DND-41 (cell line): ENCODE measurements at places on chromosomes 4 and X.

- no peak for DNase-seq
Observed at GRCh38 chr4:56130606-56131155, 181.9 kb downstream of the CEP135 start.

GRCh38 chrX:133985164-133985966 is at the start of gene GPC3:
TSS of gene GPC3 (minus strand) at chrX:133985594.
- DNase-seq = peak; percentile 65

- DNase-seq = no peak
Observed at GRCh38 chr4:46667790-46668189, 241.3 kb downstream of the COX7B2 start.

GRCh38 chr4:77269505-77269904 is 112.5 kb downstream of the CCNG2 start:
- no peak for DNase-seq

GRCh38 chr4:94653984-94654609 is 103.7 kb upstream of the BMPR1B start:
- DNase-seq = no peak

GRCh38 chrX:99242001-99242400 is 1168.1 kb downstream of the PCDH19 start:
- DNase-seq = no peak

DNA sequence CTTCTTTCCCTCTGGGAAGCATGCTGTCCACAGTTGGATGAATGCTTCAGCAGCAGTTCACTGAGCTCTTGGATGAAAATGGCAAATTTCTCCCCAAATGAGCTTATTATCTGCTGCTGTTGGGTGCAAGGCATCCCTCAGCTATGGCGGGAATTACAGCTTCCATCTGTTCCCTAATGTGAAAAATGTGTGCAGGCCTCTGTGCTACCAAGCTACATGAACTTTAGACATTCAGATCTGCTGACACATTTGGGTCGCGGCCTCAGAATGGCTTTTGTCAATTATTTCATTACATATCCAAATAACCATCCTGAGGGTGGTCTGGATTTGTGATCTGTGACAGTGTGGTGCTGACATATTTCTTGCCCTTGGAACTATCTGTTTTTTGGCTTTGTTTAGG is 119.5 kb upstream of the SCML1 start:
- no peak for DNase-seq

DNA sequence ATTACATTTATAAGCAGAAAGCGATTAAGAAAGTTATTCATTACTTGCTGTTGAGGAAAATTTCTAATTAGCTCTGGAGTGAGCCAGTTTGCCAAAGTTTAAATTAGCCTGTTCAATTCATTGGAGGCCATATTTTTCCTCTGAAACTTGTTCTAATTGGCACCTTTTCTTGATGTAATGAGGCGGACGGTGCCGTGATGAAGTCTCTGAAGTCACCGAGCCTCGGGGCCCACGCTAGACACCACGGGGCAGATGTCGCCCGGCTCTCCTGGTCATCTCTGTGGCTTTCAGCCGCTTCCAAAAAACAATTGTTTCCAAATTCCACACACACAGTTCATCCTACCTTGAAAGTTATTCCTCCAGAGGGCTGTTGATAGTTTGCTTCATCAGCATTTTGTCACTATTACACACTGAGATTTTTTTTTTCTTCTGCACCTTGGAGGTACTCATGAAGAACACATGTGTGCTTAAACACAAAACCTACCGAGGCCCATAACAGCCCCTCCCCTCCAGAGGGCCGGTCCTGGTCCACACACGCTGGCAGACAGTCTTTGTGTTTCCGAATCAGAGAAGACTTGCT is 3.9 kb upstream of the CTAG2 start:
- no peak for DNase-seq

GRCh38 chrX:155841232-155841631 is 39.9 kb upstream of the VAMP7 start:
- DNase-seq = no peak

GRCh38 chrX:23003116-23003515 is 3.4 kb downstream of the DDX53 start:
- no peak for DNase-seq

DNA sequence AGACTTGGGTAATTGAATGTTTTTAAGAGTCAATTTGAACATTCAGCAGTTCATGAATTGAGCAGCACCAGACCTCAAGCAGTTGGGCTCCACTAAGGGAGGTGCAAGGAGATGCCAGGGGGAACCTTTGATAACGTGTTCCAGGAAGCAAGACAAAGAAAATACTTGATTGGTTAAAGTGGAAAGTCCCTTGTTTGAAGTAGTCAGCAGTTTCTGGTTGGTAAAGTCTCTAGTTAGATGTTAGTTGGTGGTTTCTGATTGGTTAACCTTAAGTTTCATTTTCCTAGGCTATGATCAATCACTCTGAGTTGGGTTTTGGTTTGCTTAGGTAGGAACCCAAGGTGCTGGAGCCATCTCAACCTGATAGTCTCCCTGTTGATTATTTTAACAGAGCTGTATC is 4.0 kb downstream of the HERC6 start:
- no peak for DNase-seq

DNA sequence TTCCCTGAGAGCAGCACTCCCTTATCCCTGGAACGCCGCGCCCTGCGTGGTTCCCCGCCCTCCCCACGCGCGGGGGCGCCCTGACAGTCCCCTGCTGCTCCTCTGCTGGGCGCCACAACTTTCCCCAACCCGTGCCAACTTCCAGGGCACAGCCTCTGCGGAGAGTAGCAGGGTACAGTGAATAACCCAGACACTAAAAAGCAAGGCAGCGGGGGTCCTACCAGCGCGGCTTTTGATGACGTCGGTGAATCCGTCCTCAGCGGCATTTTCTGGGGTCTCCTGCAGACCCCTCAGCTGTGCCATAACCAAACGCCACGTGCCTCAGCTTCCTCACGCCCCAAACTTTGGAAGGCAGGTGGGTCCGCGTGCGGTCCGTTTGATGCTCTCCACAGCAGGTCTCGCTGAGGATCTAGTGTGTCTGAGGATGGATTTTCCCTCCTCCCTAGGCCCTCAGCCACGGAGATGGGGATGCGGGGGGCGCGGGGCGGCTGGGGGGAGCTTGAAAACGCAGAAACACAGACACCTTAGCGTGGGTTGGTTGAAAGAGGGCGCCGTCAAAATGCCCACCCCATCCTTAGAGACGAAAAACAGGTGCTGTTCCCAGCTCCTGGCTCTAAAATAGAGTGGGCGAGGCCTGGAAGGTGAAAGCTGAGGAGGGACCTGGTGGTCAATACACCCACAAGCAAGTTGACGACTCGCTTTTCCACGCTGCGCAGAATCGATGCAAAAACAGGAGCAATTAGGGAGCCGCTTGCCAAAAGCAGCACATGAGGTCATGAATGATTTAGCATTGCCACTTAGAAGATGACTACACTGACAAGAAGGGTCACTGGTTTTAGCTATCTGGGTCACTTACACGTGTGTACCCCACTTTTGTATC is 405.6 kb downstream of the FAM47A start:
- no peak for DNase-seq

- DNase-seq = no peak
Observed at GRCh38 chr4:76892601-76893000, 5.3 kb downstream of the SOWAHB start.

- no peak for DNase-seq
Observed at GRCh38 chrX:2332252-2332651, 168.5 kb downstream of the DHRSX start.

DNA sequence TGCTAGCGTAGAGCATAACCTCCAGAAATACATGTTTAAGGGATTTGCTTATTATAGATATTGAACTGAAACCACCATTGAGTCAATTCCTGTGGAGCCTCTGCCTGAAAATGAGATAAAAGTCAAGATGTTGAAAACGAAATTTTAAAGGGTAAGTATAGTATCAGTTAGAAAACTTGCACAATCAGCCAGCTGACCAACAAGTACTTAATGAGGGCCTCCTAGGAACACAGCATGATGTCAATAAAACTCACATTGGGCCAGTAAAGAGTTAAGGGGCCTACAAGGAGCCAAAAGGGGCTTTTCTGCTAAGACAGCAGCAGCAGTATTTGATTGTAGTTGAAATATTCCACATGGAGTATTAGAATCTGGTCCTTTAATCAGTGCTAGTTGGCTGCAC is 314.1 kb upstream of the PPARGC1A start:
- no peak for DNase-seq

- DNase-seq = no peak
Observed at GRCh38 chrX:26586570-26586969, 370.6 kb downstream of the MAGEB5 start.

DNA sequence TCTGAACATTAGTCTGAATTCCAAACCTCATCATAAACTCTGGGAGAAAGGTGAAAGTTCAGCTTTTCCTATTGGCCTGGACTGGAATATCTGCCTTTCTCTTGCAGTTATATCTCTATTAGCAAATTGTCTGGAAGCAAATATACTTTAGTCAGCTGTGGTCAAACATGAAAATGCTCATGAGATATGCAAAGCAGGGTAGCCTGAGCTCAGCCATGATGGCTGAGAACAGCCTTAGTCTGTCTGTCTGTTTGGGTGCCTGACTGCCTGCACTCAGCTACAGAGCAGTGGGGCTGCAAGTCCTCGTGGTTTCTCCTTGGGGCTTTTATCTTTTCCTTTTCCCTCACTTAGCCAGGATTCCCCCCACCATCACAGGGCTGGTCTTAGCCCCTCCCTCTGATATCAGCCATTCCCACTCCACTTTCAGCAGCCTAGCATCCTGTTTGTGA is 19.5 kb upstream of the PGRMC2 start:
- peak; percentile 7 for DNase-seq

DNA sequence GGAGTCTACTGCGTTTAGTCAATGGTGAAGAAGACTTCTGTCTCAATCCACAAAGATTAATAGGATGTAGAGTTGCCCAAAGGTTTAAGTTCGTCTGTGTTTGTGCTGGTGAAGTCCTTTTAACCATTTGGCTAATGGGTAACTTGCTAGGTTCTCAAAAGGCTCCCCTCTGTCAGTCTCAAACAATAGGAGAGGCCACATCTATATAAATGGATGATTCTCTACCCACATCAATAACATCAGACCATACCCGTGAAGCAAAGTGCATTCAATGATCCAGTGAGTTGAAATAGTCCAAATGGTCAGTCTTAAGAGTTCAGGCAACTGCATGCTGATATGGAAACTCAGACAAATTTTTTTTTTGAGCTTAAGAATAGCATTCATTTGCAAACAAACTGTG is 28.1 kb downstream of the RS1 start:
- no peak for DNase-seq

GRCh38 chr4:77800077-77800476 is 19.1 kb downstream of the CNOT6L start:
- DNase-seq = no peak

- DNase-seq = no peak
Observed at GRCh38 chr4:189084671-189085070, 856.0 kb upstream of the FRG1 start.

- no peak for DNase-seq
Observed at GRCh38 chr4:66045913-66046312, 375.6 kb upstream of the EPHA5 start.

DNA sequence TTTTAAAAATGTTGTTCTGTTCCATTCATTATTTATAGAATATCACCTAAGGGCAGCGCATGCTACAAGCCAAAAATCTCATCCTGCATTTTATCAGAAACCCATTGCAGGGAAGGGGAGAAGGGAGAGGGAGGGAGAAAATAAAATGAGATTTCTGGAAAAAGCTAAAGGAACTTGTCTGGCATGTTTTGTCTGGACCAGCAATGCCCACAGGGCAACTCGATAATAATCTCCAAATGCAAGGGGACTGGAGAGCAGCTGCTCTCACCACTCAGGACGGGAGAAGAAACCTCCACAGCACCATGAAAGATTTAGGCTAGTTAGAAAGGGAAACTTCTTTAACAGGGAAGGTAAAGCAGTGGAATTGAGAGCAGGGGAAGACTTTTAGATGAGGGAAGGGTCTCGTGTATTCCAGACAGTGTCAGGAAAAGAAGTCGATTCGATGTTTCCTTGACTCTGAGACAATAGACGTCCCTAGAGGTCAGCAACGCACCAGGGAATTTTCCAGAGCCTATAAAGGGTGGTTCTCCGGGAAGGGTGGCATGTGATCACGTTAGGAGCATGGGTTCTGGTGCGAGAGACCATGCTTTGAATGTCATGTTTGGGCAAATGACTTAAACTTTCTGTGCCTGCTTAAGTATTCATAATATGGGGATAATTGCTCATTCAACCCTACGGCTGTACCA is 132.2 kb upstream of the NDP start:
- DNase-seq = no peak

GRCh38 chr4:479972-480371 is 19.0 kb downstream of the ZNF721 start:
- no peak for DNase-seq

GRCh38 chr4:185881430-185881829 is 69.4 kb upstream of the SORBS2 start:
- DNase-seq = no peak

DNA sequence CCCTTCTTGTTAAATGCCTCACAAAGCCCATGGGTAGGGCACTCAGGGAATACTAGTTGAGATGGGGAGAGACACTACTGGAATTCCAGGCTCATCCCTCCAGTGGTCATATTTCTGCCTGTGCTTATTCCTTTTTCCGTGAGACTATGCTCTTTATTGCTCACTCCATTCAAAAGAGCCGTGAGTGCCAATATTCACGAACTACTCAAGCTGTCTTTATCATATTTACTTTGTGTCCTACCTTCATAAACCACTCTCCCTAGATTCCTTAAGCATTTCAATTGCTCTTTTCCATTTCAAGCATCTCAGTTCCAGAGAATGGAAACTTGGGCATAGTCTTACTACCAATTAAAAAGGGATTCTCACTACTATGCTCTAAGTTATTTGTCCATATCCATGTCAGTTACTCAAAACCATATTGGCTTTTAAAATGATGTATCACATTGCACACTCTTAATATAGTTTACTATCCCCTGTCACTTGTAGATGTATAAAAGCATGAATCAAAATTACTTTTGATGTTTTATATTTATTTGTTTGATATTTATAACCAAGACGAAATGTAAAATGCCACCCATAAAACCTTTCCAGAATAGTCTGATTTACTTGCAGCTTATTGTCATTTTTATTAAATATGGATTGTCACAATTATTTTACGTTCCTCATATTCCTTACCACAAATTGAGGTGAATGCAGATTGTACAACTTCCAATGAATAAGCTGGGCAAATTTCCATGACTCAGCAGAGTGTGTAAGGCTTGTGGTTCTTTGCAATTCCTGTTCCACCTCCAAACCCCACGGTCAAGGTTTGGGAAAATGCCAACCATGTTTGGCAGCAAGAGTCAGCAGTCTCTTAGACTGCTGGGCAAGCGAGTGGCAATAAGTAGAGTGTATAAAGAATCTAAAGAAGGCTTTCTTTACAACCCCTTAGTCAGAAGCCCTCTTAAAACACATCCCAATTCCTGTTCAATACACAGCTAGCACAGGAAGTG is 24.4 kb downstream of the ENOX2 start:
- no peak for DNase-seq

- DNase-seq = no peak
Observed at GRCh38 chr4:94715726-94716125, 42.0 kb upstream of the BMPR1B start.

GRCh38 chr4:99807666-99808065 is 9.0 kb upstream of the DAPP1 start:
- no peak for DNase-seq

GRCh38 chr4:1981251-1982058 is 27.3 kb downstream of the NELFA start:
- DNase-seq = no peak

- DNase-seq = no peak
Observed at GRCh38 chr4:1447676-1448588, 41.7 kb upstream of the NKX1-1 start.

GRCh38 chr4:171676555-171677215 is 136.5 kb upstream of the GALNTL6 start:
- DNase-seq = no peak

GRCh38 chr4:23023121-23023520 is 330.4 kb downstream of the GBA3 start:
- DNase-seq = no peak
